Activated T-helper 2 cell treated with anti-CD3 and anti-CD28 coated beads, Interferon-gamma antibody, Interleukin-2, Interleukin-4, amounts not matched to agents 10 μg/mL and 5 μg/mL and 100 μg/mL, durations not matched to agents 14 hours and 24 hours and 36 hours (primary cell): ENCODE measurements at places on chromosomes 7 and 10. TPM values are rescaled to one million over a fixed set of nuclear protein-coding genes. Genes with fewer than 3 reads are reported as not detected.

The DKK1 gene
- total RNA-seq, result not detected in 2 replicates

The CXCL12 gene
- total RNA-seq, result not detected in 2 replicates

DNA sequence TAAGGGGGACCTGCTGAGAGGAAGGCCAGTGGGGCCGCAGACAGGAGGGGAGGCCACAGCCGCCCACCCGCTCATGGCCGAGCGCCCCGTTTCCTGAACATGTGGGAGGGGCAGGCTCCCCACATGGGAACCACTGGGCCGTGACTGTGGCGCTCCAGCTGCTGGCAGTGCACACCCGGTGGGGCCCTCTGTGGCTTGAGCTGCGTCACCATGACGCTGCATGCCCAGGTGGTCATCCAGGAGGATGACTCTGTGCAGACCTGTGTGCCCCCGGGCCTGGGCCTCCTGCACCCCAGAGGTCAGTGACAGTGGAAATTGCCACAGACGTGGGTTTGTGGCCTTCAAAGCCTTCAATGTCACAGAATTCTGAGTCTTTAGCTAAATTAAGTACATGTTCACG, 85.1 kb downstream of the MGMT start:
- DNase-seq, result no peak

DNA sequence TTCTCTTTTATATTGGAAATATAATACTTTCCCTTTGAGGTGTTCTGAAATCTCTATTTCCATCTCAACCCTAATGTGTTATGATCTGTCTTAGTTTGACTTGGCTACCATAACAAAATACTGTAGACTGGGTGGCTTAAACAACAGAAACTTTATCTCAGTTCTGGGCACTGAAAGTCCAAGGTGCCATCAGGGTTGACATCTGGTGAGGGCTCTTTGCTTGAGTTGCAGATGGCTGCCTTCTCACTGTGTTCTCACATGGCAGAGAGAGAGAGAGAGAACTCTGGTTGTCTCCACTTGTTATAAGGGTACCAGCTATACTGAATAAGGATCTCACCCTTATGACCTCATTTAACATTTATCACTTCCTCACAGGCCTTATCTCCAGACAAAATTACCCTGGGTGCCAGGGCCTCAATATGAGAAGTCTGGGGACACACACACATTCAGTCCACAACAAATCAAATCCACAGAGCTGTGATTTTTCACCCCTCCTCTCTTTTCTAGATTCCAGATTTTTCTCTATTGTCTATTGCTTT, 104.5 kb downstream of the SRI start:
- no peak for DNase-seq

DNA sequence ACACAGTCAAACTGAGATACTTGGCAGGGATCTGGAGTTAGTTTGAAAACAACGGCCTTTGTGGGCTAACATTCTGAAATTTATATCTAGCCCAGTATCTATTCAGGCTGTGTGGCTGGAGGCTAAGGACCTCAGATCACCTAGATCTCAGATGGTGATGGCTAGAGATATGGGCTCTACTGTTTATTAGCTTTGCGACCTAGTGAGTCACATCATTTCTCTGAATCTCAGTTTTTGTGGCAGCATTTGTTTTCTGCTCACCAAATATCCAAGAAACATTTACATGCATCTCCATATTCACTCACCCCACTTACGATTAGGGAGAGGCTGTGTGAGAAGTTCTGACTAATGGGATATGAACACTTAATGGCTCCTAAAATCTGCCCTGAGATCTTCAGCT, 503.9 kb downstream of the KIF20B start:
- DNase-seq, result no peak

The SMKR1 gene
- 4.7 and 6.8 TPM in 2 replicates for total RNA-seq

DNA sequence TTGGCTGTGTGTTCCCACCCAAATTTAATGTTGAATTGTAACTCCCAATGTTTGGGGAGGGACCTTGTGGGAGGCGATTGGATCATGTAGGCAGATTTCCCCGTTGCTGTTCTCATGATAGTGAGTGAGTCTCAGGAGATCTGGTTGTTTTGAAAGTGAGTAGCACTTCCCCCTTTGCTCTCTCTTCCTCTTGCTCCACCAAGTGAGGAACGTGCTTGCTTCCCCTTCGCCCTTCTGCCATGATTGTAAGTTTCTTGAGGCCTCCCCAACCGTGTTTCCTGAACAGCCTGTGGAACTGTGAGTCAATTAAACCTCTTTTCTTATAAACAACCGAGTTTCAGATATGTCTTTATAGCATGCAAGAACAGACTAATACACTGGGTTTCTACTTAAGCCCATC, 176.3 kb downstream of the CDK14 start:
- DNase-seq, result no peak

The CRPPA gene
- 1.3 and 1.4 TPM in 2 replicates for total RNA-seq

DNA sequence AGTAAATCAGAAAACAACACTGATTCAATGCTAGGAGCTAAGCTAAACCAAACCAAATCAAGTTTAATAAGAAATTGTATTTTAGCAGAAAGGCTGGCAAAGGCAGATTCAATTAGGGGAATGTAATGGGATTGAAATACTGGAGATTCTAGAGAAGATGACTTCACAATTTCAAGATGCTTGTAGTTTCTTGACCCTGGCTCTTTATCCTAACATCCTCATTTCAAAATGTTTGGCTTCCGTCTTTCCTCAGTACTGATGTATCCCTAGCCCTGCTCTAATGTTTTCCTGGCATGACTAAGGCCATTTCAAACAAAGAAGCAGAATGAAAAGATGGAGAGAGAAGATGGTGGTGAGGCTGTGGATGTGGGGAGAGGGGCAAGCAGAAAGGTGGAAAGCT, 2.7 kb upstream of the JCAD start:
- DNase-seq, result no peak

- DNase-seq, result no peak
These were observed 23.7 kb downstream of the PRKAR2B start for GRCh38 chr7:107068156-107068555.

- no peak for DNase-seq
These were observed 33.3 kb downstream of the CD36 start for GRCh38 chr7:80671744-80672143.

The TRPV5 gene
- total RNA-seq, result not detected in 2 replicates

The CRHR2 gene
- not detected in 2 replicates for total RNA-seq

The FOXI2 gene
- not detected in 2 replicates for total RNA-seq

- DNase-seq, result no peak
These were observed 261.9 kb upstream of the LYZL1 start for GRCh38 chr10:29026802-29027580.
